ENCODE measurements at places on chromosomes 7 and 10. TPM values are rescaled to one million over a fixed set of nuclear protein-coding genes. Genes with fewer than 3 reads are reported as not detected.

GRCh38 chr10:123879606-123880257 lies 11.9 kb downstream of the CPXM2 start:
- no peak for DNase-seq

The ACSM6 gene
- not detected for total RNA-seq

The TLL2 gene
- 0.11 TPM for total RNA-seq

GRCh38 chr10:63446716-63447440 lies 18.9 kb downstream of the JMJD1C start:
- no peak for DNase-seq

- DNase-seq = no peak
Measured at GRCh38 chr7:116395141-116395791, 104.3 kb upstream of the CAV2 start.

All from SK-MEL-5 (cell line).